ENCODE measurements at places on chromosomes 2 and 18.
A peak's percentile ranks its signal among the peaks of the same experiment; 100 is the strongest.

DNA sequence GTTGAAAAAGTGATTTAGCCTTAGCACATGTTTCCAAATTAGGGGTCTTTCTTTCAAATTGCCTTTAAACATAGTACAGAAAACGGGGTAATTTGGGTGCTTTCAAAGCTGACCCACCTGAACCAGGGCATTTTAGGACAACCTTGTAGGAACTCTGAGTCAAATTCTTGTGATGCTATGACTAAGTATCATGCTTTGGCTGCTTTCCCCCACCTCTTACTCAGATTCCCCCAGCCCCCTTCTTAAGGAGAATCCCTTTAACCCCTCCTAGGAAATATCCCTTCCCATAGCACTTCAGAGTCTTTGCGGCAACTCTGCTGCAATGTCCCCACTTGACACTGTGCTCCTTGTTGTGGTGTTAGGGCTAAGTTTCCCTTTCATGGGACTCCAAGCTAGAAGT lies 18.6 kb upstream of the KLF7 start:
- no peak for DNase-seq

GRCh38 chr2:181954538-181954883 lies 31.1 kb upstream of the PPP1R1C start:
- DNase-seq: no peak

DNA sequence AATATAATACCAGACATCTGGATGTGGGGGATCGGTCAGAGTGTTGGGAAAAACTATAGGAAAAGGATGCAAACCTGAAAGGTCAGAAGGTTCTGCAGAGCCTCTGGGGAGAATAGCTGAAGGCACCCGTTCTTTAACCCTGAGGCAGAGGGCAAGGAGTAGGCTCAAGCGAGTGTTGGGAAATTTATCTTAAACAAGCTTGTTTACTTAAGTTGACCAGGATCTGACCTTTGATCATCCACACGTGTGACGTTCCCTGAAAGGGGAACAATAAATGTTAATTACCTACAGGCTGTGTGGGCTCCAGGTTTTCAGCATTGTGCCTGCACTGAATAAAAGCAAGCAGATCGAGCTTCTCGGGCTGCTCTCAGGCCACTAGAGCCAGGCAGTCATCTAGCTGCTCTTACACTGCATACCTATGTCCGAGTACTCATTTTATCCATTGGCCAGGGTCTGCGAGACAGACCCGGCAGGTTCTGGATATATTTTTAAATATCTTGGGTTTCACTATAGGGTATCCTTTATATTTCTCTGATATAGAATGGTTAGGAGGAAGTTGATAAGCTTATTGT lies 400.6 kb upstream of the CHST9 start:
- peak; percentile 28 for DNase-seq

GRCh38 chr18:38028946-38029345 lies 463.3 kb upstream of the CELF4 start:
- DNase-seq: no peak

- DNase-seq: no peak
Observed at GRCh38 chr2:109009920-109010610, 21.0 kb upstream of the EDAR start.

DNA sequence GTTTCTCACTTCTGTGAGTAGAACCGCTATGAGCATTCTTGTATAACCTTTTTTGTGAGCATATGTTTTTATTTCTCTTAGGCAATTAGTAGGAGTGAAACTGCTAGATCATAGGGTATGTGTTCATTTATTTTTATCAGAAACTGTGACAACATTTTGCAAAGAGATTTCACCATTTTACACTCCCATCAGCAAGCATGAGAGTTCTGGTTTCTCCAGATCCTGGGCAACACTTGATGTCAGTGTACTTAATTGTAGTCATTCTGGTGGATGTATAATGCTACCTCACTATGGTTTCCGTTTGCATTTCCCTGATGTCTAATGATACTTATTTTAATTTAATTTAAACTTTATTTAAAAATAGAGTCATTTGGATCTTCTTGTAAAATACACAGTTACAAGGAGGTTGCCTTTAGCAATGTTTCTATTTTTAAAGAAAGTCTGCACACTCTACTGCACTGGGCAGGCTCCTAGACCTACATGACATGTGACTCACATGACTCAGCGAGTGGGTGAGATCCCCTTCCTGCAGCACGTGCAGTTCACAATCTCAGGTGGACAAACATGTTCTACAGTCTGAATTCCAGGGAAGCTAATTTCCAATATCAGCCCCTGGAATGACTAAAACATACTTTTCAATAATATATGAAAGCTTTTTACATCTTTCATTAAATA lies 127.0 kb upstream of the BCL2L11 start:
- no peak for DNase-seq

DNA sequence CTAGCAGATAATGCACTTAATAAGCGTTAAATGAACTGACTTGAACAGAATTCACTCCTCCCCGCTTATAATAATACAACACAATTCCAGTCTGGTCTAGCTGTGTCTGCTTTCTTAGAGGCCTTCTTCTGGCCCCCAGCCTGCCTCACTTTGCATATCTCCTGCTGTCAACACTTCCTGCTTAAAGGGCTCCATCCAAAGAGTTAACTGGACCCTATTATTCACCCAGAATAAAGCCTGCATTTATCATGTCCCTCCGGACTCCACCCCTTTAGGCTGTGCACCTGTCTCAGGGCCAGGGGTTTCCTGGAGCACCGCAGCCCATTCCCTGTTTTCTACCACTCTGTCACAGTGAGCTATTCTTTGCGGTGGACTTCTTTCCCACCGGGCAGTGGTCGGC lies 292.8 kb upstream of the FBXO11 start:
- DNase-seq: no peak

GRCh38 chr2:69992310-69993047 lies 31.0 kb upstream of the ASPRV1 start:
- peak; percentile 1 for DNase-seq

DNA sequence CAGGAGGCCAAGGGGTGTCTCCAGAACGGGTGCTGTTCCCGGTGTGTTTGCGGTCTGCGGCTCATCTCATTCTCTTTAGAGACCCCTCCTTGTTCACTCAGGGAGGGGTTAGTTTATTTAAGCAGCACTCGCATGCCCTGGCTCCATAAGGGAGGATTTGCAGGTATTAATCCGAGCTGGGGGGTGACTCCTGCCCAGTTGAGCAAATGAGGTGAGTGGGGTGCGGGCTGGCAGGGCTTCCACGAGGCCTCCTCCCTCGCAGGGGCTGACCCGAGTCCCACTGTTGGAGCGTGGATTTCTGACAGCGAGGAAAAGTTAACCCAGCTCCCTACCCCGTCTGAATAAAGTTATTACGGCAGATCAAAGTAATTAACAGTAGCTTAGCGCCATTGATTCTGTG lies 371.8 kb upstream of the SALL3 start:
- no peak for DNase-seq

- no peak for DNase-seq
Observed at GRCh38 chr2:7835151-7835550, 846.7 kb upstream of the ID2 start.

- no peak for DNase-seq
Observed at GRCh38 chr2:47019532-47019931, 103.9 kb upstream of the MCFD2 start.

DNA sequence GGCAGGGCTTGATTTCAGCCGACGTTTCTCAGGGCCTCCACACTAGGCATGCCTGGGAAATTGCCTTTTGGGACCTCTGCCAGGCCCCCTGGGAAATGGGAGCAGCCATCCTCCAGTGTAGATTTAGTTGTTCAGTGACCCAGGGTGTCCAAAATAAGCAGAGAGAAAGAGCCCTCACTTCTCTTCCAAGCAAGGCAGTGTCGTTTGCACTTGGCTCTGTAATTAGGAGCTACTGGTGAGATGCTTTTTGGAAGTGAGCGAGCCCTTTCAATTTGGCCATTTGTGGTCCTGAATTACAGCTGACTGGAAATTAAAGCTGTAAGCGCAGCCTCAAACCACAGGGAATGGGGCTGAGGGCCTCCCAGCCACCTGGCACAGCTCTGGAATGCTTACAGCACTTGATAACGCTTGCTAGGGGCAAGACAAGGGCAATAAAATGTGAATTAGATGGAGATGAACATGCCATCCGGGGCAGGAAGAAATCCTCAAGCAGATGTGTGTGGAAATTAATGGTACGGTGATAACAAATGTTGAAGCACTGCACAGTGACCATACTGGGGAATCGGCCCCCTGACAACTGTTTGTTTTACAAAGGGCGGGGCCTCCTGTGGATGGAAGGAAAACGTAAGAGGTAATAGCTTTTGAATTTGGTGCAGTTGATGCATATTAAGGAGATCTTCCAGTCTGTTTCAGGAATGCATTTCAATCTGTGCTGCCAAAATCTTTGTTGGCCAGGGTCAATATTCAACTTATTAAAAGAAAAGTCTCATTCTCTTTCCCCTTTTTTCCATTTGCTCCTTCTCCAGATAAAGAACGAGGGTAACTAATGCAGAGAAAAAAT lies 173.1 kb downstream of the UXS1 start:
- no peak for DNase-seq

DNA sequence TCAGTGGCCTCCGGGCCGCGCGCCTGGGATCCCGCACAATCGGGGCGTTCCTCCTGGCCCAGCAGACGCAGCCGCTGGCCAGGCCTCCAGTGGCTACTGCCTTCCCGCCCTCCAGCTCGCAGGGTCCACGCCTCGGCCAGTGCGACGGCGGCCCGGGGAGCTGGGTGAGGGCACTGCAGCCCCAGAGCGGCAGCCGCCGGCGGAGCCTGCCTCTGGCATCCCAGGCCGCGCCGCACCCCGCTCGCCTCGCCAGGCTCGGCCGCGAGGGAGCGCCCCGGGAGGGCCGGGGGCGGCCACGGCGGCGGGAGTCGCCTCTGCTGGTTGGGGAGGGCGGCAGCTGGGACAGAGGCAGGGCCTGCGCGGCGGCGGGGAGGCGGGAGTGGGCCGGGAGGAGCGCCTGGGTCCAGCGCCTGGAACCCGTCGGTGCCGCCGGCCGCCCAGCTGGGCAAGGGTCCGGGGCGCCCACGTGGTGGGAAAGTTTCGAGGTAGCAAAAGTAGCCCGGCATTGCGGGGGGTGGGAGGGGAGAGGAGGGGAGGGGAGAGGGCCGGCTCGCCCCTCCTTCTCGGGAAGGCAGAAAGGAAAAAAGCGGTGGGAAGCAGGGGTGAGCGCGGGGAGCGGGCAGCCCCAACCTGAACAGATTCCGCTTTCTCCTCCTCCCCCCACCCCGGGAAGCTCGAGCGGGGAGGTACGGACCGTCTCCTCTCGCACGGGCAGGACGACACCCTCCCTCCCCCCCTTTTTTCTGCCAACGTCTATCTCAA lies 1.5 kb upstream of the INHBB start:
- DNase-seq: no peak

DNA sequence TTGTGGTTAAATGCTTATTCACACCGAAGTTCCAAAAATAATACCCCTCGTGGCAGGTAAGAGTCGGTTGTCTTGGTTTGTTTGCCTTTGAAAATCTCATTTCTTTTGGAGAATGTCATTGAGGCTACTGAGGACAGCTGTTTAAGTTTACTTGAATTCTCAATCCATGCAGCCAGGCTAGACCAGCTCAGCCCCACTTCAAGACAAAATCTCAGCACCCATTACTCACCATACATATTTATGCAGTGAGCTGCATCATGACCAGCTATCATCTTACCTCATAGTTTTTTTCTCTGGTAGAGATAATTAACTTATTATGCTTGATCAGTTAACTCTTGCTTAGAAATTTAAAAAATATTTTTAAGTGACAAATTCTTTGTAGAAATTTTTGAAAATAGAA lies 115.9 kb downstream of the HAUS1 start:
- no peak for DNase-seq

DNA sequence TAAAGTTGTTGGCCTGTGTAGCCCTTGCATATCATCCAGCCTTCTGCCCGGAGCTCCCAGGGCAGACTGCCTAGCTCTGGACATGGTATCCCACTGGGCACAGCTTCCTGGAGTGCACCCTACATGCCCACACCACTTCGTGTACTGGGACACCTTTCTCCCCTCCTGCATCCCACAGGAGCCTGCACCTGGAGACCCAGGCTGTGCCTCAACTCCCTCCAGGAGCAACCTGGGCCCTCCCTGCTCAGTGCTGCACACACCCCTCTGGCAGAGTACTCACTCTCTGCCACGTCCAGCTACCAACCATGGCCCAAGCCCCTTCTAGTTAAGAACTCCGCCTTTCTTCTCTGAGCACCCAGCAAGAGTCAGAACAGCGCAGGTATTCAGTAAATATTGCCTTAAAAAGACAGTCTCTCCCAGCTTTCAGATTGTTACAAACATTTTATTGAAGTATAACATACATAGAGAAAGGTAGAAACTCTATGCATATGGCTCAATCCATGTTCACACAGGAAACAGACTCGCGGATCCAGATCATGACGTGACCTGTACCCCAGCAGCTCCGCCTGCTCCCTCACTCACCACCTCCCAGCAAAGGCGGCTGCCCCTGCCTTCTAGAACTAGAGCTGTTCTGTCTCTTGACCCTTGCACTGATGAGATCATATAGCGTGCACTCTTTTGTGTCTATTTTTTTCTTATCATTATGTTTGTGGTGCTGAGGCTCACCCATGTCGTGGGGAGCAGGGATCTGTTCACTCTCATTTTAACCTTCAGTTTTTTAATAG lies 98.4 kb upstream of the MYCN start:
- DNase-seq: no peak

GRCh38 chr18:78151948-78152725 lies 827.5 kb upstream of the SALL3 start:
- DNase-seq: no peak

DNA sequence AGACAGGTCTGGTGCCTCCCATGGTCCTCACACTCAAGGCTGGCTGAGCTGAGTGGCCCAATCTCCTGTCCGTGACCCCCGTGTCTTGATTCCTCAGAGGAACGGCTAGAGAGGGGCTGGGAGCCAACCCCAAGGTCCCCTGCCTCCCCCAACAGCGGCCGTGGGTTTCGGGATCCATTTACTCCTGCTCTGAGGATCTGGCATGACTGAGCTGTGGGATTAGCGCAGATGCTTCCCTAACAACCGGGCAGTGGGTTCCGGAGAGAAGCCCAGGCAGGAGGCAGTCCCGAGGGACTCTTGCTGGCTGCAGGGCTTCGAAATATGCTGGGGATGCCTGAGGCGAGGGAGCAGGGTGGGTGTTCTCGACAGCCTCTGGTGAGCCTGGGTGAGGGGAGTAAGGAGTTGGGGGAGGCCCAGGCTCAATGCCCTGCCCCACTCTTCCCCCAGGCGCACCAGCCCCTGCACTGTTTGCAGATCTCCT lies 18.9 kb downstream of the GPR35 start:
- no peak for DNase-seq

DNA sequence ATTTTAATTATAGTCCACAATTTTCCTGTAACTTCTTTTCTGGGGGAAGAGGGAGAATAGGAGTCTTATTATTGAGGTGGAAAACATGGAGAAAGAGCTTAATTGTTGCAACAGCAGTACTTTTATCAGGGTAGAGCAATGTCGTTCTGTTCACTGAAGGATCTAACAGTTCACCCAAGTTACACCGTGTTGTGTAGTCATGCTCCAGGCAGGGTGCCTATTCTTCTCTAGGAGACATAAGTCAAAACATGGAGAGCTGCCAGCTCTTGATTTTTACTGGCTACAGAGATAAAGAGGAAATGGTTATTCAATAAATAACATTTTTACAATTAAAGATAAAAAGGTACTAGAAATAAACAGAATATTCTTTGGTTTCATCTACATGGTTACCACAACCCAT lies 594.3 kb upstream of the NETO1 start:
- no peak for DNase-seq

- DNase-seq: no peak
Observed at GRCh38 chr2:33788044-33788443, 188.9 kb upstream of the FAM98A start.

Measured in left colon (tissue), 2 donors.